Heart left ventricle (tissue), 16 donors: ENCODE measurements at places on chromosomes 11 and 22.

DNA sequence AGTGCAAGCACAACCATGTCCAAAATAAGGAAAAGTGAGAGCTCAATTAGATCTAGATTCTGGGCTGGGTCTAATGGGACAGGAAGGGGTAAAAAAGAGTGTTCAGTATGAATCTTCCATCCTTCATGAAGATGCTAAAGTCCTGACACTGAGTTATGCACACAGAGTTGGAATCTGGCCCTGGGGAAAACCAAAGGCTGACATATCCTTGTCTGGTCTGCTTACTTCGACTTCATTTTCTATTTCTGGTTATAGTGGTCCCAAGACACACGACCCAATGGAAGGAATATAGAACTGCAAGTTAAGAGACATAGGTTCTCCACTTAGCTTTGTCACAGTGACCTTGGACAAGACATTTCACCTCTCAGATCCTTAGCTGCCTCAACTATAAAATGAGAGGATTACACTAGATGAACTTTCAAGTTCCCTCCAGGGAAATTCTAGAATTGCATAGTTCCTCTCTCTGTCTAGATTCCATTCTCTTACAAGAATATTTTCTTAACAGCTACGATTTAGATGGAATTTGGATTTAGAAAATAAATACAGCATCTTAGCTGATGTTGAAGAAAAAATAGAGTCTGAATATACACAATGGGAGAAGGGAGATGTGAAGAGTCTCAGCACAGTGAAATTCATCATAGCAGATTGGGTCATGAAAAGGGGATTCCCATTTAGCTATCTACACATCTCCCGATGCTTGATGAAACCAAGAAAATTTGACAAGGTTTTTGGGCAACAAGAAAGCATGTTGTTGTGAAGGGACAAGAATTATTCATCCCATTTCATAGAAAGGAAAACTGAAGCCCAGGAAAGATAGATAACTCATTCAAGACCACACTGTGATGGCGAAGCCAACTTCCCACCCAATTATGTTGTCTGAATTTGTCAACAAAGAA is 3.3 kb downstream of the BLID start:
- DNase-seq: no peak

DNA sequence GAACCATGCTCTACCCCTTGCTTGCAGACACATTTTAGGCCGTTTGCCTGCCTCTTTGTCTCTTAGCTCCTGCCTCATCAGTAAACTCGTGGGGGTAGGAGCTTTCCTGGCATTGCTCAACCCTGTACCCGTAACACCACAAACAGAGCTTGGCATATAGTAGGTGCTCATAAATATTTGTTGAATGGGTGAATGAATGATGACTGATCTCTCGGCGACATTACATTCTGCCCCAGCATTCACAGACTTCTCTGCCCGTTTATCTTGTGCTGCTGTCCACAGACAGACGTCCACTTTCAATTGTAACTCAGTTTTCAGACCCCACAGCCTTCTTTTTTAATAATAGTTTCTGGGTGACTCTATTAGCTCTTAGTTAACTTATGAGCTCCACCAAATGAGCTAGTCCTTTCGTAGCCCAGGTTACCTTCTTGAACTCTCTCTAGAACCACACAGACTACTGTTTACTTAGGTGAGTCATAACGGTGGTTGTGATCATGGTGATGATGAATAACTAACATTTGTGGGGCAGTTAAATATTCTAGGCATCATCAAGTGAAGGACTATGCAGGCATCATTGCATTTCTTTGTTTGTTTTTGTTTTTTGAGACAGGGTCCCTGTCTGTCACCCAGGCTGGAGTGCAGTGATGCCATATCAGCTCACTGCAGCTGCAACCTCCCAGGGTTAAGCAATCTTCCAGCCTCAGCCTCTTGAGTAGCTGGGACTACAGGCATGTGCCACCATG is 188.4 kb downstream of the ADAMTS15 start:
- no peak for DNase-seq

DNA sequence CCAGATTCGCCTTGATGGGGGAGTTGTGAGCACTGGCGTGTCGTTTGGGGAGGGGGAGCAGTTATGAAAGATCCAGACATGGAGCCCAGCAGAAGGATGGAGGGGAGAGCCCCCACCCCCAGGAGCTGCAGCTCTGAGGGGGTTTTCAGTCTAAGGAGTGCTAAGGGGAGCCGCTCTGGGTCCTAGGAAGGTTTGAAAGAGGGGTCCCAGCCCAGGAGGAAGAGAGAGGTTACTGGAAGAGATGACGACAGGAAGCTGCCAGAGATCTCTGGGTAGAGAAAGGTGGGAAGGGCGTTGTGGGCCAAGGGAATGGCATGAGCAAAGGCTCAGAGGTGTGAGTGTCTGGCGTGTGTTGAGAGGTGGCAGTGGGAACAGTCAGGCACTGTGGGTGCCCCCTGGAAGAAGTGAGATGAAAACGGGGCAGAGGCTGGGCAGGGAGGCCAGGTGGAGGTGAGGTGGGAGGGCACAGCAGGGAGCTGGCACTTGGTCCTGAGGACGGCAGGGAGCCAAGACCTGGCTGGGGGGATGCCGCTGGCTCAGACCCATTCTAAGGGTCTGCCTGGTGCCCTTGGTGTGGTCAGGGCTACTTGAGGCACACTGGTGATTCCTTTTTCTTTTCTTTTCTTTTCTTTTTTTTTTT is 1.8 kb downstream of the MGAT3 start:
- no peak for DNase-seq

DNA sequence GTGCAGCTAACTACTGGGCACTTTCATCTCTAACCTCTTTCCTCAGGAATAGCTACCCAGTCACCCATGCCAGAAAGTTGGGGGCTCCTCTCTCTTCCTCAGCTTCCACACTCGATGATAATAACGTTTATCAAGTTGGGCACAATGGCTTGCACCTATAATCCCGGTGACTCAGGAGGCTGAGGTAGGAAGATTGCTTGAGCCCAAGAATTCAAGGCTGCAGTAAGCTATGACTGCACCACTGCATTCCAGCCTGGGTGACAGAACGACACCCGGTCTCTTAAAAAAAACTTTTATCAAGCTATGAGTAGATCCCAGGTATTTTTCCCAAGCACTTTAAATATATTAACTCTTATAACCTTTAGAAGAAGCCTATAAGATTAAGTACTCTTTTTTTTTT is 2.0 kb downstream of the SF3A1 start:
- DNase-seq: no peak
